ENCODE measurements at places on chromosomes 5 and 9.

- DNase-seq = no peak
Measured at GRCh38 chr5:82068723-82069122, 96.9 kb downstream of the ATG10 start.

- no peak for DNase-seq
Measured at GRCh38 chr5:172870715-172871461, 36.8 kb downstream of the ERGIC1 start.

DNA sequence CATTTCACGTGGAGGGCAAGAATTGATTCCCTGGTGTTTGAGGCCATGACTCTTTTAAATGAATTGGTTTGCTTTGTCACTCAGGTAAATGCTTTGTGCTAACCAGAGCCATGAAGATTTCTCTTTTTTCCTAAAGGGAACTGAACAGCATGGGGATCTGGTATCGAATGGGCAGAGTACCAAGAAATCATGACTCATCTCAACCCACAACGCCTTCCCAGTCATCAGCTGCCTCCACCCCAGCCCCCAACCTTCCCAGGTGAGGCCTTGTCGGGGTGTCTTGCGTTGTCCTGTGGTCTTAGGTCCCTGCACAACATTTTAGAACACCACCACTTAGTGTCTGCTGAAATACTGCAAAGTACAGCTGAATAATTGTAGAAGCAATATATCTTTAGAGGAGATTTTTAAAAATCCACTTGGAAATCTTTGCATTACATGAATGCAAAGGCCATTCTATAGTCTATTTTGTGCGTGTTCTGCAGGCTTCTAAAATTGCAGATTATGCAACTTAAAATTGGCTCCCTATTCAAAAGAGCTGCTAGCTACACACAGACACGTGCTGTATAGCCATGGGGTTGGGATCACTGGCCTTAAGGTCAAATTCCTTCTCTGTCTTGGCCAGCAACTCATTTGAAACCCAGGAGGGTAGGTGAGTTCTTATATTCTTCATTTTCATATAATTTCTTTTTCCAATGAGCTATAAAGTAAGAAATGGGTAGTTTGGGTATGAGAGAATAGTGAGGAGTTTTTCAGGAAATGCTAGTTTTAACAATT is 69.0 kb downstream of the MVB12B start:
- peak; percentile 45 for DNase-seq

DNA sequence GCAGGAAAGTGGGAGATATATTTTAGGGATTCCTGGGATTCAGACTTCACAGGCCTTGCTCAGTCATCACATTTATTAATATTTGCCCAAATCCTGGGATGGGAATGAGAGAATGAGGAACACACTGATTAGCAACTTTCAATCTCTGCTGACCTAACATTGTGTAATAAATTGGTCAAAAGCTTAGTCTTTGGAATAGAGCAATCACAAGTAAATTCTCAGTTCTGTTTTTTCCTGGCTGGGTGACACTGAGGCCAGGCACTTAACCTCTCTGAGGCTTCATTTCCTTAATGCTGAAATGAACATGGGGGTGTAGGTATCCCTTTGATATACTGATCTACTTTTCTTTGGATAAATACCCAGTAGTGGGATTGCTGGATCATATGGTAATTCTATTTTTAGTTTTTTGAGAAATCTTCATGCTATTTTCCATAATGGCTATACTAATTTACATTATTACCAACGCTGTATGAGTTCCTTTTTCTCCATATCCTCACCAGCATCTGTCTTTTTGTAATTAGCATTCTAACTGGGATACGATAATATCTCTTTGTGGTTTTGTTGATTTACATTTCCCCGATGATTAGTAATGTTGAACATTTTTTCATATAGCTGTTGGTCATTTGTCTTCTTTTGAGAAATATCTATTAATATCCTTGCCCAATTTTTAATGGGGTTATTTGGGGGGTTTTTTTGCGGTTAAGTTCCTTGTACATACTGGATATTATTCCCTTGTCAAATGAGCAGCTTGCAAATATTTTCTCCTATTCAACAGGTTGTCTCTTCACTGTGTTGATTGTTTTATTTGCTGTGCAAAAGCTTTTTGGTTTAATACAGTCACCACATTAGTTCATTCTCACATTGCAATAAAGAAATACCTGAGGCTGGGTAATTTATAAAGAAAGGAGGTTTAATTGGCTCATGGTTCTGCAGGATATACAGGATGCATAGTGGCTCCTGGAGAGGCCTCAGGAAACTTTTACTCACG is 36.8 kb upstream of the NIPBL start:
- DNase-seq = no peak

DNA sequence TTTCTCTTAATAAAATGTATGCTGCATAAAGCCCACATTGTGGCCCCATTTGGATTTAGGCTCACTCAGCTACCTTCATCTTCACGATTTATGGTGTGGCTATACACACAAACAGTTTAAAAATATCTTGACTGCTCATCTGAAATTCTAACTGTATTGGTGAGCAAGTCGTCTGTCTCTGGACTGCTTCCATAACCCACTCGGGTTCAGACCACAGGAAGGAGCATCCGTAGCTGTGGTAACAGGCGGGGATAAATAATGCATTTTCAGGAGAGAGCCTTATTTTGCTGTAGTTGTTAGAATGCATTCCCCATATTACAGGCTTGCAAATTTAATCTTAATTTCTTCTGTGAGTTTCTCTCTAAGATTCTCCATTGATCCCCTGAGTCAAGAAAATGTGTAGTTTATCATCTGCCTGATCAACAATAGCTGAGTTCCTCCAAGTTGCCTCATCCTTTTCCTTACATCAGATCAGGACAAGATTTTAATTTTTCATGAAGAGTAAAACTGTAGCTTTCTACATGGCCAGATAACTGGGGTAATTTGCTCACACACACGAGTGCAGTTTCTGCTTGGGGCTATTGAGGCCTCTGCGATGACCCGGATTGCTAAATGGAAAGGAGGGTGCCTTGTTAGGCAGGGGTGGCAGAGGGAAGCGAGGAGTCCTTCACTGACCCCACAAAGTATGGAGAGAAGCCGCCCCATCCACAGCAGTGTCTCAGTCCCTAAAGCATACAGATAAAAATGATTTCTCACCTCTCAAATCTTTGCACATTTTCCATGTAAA is 133.9 kb downstream of the FSTL4 start:
- DNase-seq = no peak

GRCh38 chr5:135310328-135310989 is 88.6 kb downstream of the MACROH2A1 start:
- peak; percentile 42 for DNase-seq

DNA sequence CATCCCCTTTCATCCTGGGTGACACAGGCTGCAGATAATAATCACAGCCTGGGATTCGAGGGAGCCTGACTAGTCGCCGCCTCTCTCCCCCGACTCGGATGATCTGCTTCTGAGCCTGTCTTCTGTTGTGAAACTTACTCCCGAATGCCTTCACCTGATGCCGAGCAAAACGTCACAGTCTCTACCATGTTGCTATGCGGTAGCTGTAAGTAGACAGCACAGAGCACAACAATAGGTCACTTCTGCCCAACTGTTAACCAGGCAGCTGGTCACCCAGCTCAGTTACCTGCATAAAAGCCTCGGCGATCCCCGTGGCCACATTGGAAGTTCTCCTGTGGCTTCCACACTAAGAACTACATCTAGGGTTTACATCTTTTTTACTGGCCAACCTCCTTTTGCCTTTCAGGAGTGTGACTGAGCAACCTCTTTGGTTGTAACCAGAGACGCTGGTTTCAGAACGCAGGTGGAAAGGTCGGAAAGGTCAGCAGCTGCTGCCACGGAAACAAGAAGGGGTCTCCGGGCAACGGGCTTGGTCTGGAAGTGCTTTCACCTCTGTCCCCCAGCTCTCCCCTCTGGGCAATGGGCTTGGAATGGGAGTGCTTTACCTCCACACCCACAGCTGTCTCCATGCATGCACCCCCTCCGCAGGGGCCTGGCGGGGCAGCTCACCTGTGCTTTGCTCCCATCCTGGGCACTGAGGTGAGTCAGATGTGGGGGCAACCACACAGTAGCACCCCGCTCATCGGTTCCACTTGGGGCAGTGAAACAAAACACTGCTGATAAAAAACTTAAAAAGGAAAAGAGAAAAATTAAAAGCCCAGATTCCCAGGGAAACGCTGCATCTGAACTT is 7.6 kb upstream of the PPP1R26 start:
- DNase-seq = no peak

DNA sequence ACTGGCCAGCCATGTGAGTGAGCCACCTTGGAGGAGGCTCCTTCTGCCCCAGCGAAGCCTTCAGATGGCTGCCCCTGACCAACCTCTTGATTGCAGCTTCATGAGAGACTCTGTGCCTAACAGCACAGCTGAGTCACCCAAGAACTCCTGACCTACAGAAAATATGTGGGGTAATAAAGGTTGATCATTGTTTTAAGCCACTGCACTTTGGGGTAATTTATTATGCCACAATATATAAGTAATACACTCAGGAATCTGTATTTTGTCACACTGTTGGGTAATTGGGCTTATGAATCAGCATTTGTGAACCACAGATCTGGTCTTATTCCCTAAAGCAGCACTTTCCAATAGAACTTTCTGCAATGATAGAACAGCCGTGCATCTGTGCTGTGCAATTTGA is 24.4 kb upstream of the VDAC1 start:
- DNase-seq = peak; percentile 92

- DNase-seq = peak; percentile 28
Measured at GRCh38 chr5:71533615-71534014, 53.5 kb upstream of the MCCC2 start.

DNA sequence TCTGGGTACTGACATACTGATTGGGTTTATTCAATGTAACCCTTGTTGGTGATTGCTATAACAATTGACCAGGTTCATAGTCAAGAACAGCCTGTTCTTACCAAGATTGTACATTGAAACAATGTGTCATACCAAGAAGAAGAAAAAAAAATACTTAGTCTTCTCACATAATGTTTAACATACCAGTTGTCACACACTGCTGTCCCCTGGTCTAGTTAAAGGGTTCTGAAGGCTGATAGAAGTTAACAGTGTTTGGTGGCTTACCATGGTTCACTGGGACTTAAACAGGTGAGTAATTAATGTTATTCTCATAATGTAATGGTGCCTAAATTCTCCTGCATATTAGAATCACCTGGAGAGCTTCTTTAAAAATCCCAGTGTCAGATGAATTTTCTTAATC is 18.5 kb upstream of the CDC42SE2 start:
- no peak for DNase-seq

DNA sequence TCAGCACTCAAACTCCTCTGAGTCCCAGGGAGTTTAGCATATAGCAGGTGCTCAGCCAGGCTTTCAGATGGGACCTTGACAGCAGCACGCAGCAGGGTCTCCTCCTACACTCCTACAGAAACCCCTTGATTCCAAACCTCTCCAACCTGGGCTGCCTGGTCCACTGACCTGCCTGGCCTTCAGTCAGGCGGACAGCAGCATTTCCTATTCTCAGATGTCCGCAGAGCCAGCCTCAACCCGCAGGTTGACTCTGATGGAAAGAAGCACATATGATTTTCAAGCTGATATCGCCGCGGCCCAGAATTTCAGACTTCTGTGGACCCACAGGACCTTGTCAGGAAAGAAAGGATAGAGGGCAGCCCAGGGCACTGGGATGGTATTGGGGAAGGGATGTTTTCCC is 5.3 kb upstream of the SLC25A48 start:
- DNase-seq = no peak

GRCh38 chr5:110257971-110258370 is 468.5 kb downstream of the TMEM232 start:
- no peak for DNase-seq

GRCh38 chr5:54944364-54944763 is 41.0 kb downstream of the ESM1 start:
- DNase-seq = peak; percentile 65

DNA sequence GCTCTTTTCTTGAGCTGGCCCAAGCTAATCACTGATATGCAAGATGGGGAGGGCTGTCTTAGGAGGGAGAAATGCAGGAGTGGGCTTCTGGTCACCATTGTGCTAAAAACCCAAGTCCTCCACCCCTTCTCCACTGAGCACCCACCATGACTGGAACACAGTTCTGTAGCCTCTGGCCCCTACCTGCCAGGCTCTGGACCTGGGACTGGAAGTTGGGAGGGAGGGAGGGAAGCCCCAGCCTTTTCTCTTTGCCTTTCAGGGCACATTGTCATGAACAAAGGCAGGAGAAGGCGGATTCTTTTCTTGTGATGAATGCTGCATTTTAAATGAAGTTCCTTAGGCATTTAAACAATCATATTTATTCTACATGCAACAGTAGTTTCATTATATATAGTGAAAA is 559.1 kb upstream of the TRPC7 start:
- no peak for DNase-seq

DNA sequence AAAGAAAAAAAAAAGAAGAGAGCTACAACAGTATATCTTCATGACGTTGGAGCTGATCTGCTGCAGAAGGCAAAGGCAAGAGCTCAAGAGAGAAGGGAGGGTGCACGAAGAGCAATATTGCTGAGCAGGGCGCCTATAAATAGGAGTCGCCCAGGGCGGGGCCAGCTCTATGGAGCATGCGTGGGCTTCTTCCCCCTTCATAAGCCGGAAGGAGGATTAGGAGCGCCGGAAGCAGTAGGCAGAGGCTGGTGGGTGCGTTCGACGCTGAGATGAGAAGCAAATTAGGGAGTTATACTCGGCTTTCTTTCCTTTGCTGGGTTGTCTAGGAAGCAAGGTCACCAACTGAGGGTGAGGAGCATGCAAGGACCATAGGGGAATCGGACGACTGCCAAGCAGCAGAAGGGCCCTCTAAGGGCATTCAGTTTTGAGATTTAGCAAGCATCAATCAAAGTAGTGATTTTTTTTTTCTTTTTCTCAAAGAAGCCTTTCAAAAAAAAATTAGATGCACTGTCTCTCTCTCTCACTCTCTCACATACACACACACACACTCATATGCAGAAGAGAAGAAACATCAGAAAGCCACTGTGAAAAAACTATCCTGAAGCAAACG is 496.7 kb downstream of the ENC1 start:
- DNase-seq = no peak

DNA sequence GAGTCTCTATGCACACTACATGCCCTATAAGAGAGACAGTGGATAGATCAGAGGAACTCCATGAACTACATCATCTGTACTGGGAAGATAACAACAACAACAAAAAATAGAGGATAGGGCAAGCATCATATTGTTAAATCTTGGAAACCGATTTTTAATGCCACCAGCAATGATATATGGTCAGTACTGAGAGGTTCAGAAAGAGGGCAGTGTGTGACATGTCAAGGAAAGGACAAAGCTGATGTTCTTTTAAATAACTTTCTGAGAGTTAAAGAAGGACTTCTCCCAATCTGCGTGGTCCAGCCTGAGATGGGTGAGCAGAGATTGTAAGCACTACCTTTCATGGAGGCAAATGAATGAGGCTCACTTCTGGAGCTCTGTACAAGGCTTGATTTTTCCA is 62.0 kb upstream of the PHF24 start:
- no peak for DNase-seq

DNA sequence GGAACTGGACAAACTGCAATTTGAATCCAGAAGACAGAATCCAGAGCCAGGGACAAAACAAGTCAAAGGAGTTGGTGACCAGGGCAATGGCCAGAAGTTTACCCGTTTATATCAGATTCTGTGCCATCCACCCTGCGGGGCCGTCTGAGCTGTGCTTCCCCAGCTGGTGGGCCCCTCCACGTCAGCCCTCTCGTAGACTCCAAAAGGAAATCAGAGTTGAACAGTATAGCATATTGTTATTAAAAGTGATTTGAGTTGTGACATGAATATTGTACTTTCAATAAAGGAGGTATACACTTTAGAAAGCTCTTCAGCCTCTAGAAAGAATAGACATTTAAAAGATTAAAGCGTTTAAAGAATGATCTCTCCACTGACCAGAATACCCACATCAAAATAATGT is 102.4 kb downstream of the NFIB start:
- DNase-seq = no peak

- DNase-seq = no peak
Measured at GRCh38 chr5:16922430-16922829, 13.7 kb downstream of the MYO10 start.

GRCh38 chr9:99445371-99445891 is 223.3 kb downstream of the SEC61B start:
- DNase-seq = peak; percentile 96

Measured in AG08395 (cell line).